ENCODE measurements at places on chromosomes 5 and 9.

DNA sequence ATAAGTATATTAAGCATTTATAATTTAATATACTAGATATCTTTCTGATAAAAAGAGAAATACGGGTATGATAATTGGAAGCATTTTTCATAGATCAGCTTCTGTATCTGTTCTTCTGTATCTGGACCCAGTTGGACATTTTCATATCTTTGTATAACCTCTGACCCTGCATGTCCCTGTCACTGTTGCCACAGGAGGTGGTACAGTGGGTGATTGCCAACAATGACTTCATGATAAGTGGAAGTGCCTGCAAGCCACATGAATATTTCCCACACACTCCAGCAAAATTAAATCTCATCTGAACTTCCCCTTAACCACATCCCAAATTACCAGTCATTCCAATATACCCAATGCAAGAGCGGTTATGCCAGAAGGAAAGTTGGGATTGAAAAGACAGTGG is 376.4 kb downstream of the ARRDC3 start:
- DNase-seq = no peak

DNA sequence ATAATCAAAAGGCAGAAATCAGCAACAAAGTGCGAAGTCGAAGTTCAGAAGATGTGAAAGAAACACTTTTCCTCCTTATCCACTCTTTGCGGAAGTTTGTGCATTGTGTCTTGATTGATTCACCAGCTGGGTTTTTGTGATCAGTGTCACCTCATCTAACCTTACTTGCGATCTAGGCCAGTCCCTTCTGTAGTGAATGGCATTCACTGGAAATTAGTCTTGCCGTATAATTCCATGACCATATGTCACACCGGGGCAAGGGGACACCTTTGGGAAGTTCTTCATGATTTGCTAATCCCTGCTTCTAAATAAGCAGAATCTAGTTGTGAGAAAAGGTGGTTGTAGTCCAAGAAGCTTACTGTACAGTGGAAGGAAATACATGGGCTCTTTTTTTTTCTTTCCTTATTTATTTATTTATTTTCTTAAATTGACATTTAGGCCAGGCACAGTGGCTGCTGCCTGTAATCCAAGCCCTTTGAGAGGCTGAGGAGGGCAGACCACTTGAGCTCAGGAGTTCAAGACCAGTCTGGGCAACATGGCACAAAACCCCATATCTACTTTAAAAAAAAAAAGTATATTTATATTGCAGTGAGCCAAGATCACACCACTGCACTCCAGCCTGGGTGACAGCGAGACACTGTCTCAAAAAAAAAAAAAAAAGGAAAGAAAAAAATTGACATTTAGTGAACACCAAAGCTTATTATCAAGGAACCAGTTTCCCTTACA is 7.8 kb downstream of the RAI14 start:
- no peak for DNase-seq

DNA sequence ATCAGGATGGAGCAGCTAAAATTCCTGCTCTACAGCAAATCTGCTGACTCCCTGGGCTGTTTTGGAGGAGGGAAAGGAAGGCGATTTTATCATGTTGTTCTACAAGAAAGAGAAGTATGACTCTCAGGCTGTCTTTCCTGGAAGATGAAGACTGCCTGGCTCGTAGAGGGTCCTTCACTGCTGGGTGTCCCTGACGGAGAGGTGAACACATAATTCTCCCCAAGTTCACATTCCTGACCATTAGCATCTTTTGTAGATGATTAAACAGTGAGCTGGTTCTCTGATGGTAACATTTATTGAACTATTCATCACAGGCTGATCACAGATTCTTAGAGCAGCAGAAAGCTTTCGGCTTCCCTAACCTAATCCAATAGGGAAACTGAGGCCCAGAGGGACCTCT is 212.4 kb upstream of the GLRA1 start:
- DNase-seq = no peak

- no peak for DNase-seq
These were observed 101.1 kb downstream of the RGS3 start for GRCh38 chr9:113564498-113565237.

GRCh38 chr5:178640331-178641045 is 13.6 kb upstream of the CLK4 start:
- DNase-seq = no peak

- DNase-seq = no peak
These were observed 330.2 kb upstream of the GRAMD2B start for GRCh38 chr5:126093041-126093440.

GRCh38 chr5:38832810-38833209 is 13.0 kb upstream of the OSMR start:
- no peak for DNase-seq

- peak; percentile 58 for DNase-seq
These were observed 100.5 kb upstream of the NMUR2 start for GRCh38 chr5:152505442-152506042.
